ENCODE measurements at places on chromosomes 2 and 18.

- DNase-seq = no peak
Observed at GRCh38 chr2:56232912-56233311, 49.1 kb downstream of the CCDC85A start.

DNA sequence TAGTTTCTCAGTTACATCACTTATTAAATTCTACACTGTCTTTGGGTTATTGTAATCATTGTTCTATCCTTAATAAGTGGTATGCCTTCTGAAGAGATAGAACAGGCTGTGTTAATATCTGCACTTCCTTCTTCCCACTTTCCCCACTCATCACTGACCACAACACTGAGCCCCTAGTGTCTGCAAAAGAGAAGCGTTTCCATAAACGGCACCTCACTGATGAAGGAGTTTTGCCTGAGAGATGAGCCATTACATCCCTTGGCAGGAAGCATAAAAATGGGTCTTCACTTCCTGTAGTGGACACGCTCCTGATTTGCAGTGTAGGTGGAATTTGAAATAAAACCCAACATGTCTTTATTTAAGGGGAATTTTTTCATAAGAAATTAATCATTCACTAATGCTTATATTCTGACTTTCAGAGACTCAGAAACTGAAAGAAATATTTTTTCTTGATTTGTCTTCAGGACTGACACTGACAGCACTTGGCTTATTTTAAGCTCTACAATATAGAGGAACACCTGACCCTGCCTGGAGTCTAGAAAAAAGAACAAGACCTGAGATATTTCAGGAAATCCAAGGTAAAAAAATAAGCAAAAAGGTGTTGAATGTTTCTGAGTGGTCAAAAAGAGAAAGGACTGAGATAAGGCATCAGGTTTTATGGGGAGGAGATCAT lies 275.3 kb downstream of the RAD51AP2 start:
- DNase-seq = no peak

- DNase-seq = no peak
Observed at GRCh38 chr2:172496160-172496608, 59.7 kb upstream of the PDK1 start.

GRCh38 chr18:36035253-36035652 lies 32.1 kb downstream of the RPRD1A start:
- no peak for DNase-seq

DNA sequence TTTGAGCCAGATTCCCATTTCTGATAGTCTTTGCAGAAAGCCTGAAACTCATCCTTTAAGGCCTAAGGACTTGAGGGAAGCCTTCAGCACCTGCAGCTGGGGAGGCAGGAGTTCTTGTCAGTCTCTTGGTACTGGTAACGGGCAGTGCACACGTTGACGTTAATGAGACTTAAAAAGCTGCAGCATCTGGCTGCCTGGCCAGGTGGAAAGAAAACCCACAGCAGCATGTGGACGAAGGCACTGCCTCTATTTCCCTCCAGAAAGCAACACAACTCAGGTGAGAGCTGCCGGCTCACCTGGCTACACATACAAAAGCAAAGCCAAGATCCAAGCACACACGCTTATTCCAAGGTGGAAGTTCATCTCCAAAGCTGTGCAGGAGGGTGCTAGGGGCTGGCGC lies 178.8 kb downstream of the ANAPC1 start:
- DNase-seq = no peak

- no peak for DNase-seq
Observed at GRCh38 chr2:44880125-44880483, 61.4 kb upstream of the SIX3 start.

- DNase-seq = no peak
Observed at GRCh38 chr2:119319593-119319992, 47.0 kb downstream of the C2orf76 start.

DNA sequence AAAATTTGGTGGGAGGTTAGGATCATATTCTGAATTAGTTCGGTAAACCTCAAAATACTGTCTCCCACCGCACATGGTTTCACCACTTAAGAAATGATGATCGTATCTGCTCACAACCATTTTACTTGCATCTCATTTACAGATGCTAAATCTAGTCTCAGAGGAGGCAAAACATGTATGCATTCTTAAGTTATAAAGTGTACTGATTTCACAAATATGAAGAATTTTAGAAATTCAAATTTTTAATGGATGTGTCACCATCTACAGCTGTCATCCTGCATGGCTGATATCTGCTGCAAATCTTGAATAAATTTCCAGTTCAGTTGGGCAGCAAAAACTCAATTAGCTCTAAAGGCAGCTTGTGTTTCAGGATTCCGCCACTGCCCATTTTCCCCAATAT lies 243.3 kb upstream of the KCNJ3 start:
- no peak for DNase-seq

GRCh38 chr2:203871371-203871983 lies 3.9 kb downstream of the CTLA4 start:
- no peak for DNase-seq

- DNase-seq = no peak
Observed at GRCh38 chr18:36499938-36500337, 202.4 kb downstream of the FHOD3 start.

- no peak for DNase-seq
Observed at GRCh38 chr2:205754924-205755321, 72.6 kb downstream of the NRP2 start.

- no peak for DNase-seq
Observed at GRCh38 chr2:2621855-2622254, 290.8 kb upstream of the MYT1L start.

GRCh38 chr2:53969285-53969967 lies 1.4 kb downstream of the PSME4 start:
- DNase-seq = no peak

DNA sequence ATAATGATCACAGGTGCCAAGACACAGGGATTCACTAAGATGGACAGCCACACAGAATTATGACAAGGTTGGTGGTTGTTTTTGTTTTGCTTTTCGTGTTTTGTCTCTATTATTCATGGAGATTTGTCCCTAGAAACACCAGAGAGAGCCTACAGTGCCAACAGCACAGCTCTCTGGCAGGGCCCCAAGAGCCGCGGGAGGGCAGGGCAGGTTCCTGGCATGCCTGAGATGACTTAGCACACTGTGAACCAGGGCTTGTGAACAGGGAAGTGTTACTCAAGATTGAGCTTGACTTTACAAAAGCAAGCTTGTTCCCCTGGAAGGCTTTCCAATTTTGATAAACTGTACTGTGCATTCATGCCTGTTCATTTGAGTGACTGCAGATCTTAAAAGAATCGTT lies 437.4 kb upstream of the SALL3 start:
- no peak for DNase-seq

DNA sequence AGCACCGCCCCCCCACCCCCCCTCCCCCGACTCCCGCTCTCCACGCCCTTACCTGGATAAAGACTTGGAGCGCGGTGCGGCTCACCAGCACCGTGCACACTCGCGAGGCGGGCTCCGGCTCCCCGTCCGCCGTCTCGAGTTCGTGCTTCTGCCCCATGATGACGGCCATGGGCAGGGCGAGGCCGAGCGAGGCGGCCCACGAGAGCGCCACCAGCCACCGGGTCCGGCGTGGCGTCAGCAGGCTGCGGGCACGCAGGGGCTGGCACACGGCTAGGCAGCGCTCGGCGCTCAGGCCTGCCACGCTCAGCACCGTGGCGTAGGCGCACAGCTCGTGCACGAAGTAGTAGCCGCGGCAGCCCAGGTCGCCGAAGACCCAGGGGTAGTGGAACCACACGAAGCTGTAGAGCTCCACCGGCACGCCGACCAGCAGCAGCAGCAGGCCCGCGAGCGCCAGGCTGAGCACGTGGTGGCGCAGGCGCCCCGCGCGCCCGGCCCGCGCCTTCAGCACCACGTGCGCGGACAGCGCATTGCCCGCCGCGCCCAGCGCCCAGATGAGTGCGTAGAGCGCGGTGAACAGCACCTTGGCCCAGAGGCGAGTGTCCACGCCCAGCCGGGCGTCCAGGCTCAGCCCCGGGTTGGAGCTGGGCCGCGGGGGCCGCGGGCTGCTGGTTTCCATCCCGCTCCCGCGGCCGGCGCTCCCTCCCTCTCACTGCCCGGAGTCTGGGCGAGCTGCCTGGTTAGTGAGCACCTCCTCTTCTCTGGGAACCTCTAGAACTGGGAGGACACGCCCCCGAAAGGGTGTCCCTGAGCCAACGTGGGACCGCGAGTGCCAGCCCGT lies at the start of gene NTSR2:
NTSR2 (minus strand) TSS at position 742 of the 838 bp plus-strand sequence; CDS start at position 676, 66 bp downstream.
- no peak for DNase-seq

- DNase-seq = no peak
Observed at GRCh38 chr2:134218930-134219658, 34.8 kb upstream of the MGAT5 start.

- no peak for DNase-seq
Observed at GRCh38 chr2:220117025-220117424, 489.6 kb downstream of the SLC4A3 start.

- DNase-seq = no peak
Observed at GRCh38 chr2:145407-145806, 99.1 kb upstream of the FAM110C start.

DNA sequence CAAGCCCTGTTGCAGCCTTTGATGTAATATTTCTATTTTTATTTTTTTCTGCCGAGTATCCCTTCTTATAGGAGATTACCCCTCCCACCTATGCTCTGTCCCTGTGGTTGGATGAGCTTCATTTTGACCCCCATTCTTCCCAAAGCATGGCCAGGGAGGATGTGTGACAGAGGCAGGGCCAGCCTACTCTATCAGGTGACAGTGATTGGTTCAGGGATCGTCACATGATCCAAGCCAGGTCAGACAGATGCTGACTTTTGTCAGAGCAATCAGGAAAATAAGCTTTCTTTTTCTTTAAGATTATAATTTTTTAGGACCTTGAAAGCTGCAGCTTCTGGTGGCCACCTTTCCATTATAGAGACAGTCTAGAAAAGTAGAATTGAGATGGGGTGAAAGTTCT lies 314.3 kb downstream of the NUP35 start:
- DNase-seq = no peak

DNA sequence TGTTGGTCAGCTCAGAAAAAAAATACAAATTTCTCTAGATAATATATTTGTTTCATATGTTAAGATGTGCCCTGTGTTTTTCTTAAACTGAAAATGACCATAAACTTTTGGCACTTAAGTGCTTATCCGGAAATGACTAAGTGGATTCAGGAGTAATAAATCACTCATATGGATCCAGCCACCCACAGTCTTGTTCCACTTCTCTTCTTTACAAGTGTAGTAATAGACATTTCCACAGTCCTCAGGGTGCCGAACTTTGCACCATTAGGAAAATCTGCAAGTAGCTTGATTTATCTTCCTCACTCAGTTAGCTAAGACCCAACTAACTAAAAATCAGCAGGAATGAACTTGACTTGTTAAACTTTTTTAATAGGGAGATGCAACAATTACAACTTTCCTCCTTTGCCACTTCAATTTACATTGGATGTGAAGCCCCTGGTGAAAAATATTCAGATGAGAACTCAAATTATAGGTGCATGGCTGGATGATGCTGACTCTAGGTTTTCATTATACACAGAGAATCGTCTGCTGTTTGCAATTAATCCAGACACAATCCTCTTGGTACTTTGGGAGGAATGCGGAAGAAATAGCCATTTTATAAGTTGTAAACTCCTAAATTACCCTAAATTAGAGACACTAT lies 322.5 kb downstream of the ARHGAP15 start:
- DNase-seq = no peak

DNA sequence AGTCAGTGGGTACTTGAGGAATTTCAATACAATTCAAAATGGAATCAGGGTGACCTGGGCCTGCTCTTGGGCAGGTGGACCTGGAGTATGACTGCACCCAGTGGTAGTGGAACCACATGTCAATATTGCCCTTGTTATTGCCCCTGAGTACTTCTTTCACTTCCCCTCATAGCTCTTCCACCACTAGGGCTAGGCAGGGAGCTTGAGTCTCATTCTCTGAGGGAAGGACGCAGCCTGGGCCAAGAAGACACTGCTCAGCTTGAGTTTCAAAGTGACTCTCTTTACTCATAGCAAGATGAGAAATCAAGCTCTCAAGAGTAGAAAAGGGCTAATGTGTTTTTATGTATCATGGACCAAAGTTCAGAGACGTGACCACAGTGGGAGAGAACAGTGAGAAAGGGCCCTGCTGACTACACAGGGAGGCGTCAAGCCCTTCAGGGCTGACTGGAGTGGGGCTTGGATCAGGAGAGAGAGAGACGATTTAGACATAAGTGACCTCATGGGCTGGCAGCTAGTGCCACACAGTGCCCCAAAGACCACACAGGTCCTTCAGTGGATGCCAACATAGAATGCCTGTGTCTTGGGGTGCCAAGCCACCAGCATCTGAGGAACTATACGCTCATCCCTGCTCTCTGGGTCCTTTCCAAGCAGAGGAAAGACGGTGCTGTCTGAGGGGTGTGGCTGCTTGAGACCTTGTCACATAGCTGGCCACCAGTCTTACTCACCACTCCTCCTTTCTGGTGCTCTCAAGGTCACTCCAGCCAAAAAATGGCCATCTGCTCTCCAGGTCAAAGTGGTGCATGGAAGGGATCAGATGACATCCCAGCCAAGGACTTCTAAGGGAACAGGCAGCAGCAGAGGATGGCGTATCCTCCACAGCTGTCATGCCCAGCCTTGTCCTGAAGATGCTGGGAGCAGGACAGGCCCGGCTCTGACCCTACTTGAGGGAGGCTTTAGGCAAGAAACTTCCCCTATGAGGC lies 13.0 kb downstream of the PTMA start:
- no peak for DNase-seq

- DNase-seq = no peak
Observed at GRCh38 chr2:96265349-96265839, 403 bp downstream of the TMEM127 start.

DNA sequence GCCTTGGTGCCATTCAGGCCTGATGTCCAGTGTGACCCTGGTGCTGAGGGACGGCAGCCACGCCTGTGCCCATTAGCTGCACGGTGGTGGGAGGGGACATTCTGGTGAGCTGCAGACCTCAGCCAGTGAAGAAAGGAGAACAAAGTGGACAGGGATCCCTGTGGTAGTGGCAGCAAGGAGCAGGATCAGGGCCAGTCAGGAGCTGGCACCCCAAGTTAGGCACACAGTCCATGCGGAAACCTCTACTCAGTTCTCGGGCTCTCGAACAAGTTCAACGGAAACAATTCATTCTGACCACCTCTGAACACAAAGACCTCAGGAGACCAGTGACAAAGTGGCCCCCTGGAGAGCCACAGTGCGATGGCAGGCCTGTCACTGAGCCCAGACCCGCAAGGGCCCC lies 30.1 kb downstream of the COA5 start:
- no peak for DNase-seq

GRCh38 chr18:23036660-23037201 lies 98.6 kb upstream of the CABLES1 start:
- no peak for DNase-seq

GRCh38 chr2:168053676-168054075 lies 193.7 kb downstream of the STK39 start:
- no peak for DNase-seq

- DNase-seq = no peak
Observed at GRCh38 chr2:207119048-207119447, 46.7 kb downstream of the KLF7 start.

DNA sequence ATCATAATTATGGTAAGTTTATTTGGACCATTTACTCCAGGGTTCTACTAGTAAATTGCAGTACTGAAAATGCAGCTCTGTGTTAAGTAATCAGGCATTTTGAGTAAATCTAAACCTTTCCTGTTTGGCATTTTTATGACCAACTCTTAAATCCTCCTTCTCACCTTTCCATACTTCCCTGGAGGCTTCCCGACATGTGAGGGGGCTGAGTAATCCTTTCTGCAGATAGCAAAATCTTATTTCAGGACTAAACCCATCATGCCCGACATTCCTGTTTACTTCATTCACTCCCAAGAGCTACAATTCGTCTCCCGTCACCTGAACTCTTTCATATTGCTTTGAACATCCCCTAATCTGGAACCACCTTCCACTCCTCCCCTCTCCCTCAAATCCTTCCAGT lies 296.6 kb downstream of the IKZF2 start:
- DNase-seq = no peak

- DNase-seq = peak; percentile 64
Observed at GRCh38 chr2:37083873-37084794, at the start of the genes GPATCH11 and HEATR5B. Gene GPATCH11 (plus strand): TSS chr2:37084518. CDS start chr2:37088382, 3,864 bp downstream. Gene HEATR5B (minus strand): TSS chr2:37084372. CDS start chr2:37083414, 958 bp downstream.

- no peak for DNase-seq
Observed at GRCh38 chr2:219820767-219821166, 193.3 kb downstream of the SLC4A3 start.
